Activated CD4-positive, alpha-beta T cell treated with anti-CD3 and anti-CD28 coated beads, Interleukin-2, amount 10 ng/mL, durations not matched to agents 24 days and 14 days (primary cell): ENCODE measurements at places on chromosomes 6 and 20. TPM values are rescaled to one million over a fixed set of nuclear protein-coding genes. Genes with fewer than 3 reads are reported as not detected.

GRCh38 chr20:21125072-21125848 is 622 bp upstream of the KIZ start:
- DNase-seq, result no peak
- H3K27me3 ChIP-seq, result peaks cover 6% of the 10 kb centered on the region
- peak overlapping the region; percentile 51 for H3K27ac ChIP-seq
- H3K4me1 ChIP-seq, result peaks cover 16% of the 10 kb centered on the region
- H3K4me3 ChIP-seq, result peak overlapping the region; percentile 91
- no peaks in the 10 kb centered on the region for H3K36me3 ChIP-seq

- peaks cover 17% of the 10 kb centered on the region for H3K4me1 ChIP-seq
- H3K27ac ChIP-seq, result no peak overlapping the region
- no peaks in the 10 kb centered on the region for H3K36me3 ChIP-seq
- no peak for DNase-seq
- no peaks in the 10 kb centered on the region for H3K27me3 ChIP-seq
Observed at GRCh38 chr6:42899871-42900270, 16.0 kb upstream of the PTCRA start.

- H3K27ac ChIP-seq, result no peak overlapping the region
- no peaks in the 10 kb centered on the region for H3K4me1 ChIP-seq
- no peak for DNase-seq
- H3K36me3 ChIP-seq, result no peaks in the 10 kb centered on the region
- no peak overlapping the region for H3K4me3 ChIP-seq
Observed at GRCh38 chr6:154469306-154469935, 41.1 kb downstream of the CNKSR3 start.

- H3K27me3 ChIP-seq, result peaks cover 41% of the 10 kb centered on the region
- DNase-seq, result no peak
- H3K4me3 ChIP-seq, result no peak overlapping the region
- H3K36me3 ChIP-seq, result no peaks in the 10 kb centered on the region
- H3K27ac ChIP-seq, result no peak overlapping the region
- no peaks in the 10 kb centered on the region for H3K4me1 ChIP-seq
Observed at GRCh38 chr6:150412221-150412620, 43.4 kb downstream of the IYD start.

DNA sequence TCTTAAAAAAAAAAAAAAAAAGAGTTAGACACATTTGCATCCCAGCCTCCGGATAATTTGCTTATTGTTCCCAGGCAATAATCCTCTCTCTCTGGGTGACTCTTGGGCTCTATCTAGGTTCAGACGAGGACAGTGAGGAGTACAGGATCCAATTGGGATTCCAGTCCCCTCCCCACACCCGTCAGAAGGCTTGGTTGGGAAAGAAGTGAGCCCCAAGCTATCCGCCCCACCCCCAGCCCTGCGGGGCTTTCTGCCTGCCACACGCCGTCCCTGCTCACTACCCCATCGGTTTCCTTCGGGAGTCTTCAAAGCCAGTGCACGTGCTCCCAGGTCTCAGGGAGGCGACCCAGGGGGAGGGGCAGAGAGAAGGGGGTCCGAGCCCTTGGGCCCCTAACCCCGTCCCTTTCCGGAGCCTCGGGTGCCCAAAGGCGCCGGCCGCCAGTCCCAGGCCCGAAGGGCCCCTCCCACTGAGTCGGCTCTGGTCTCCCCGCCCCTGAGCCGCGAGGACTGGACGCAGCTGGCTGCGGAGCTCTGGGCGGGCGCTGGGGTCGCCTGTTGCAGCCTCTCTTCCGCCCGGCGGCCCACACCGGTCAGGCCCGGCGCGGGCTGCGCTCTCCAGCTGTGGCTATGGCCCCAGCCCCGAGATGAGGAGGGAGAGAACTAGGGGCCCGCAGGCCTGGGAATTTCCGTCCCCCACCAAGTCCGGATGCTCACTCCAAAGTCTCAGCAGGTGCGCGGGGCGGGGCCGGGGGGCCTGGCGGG is 2.5 kb downstream of the MYMX start:
- DNase-seq, result peak; percentile 80
- H3K4me3 ChIP-seq, result peak overlapping the region; percentile 59
- no peaks in the 10 kb centered on the region for H3K36me3 ChIP-seq
- H3K27me3 ChIP-seq, result peaks cover 18% of the 10 kb centered on the region
- no peak overlapping the region for H3K27ac ChIP-seq

- no peaks in the 10 kb centered on the region for H3K4me1 ChIP-seq
- H3K27ac ChIP-seq, result no peak overlapping the region
- H3K4me3 ChIP-seq, result no peak overlapping the region
Observed at GRCh38 chr6:140623498-140623897, 1249.0 kb upstream of the CITED2 start.

GRCh38 chr6:120857422-120857821 is 476.9 kb downstream of the TBC1D32 start:
- no peaks in the 10 kb centered on the region for H3K36me3 ChIP-seq
- H3K4me3 ChIP-seq, result no peak overlapping the region
- H3K27me3 ChIP-seq, result no peaks in the 10 kb centered on the region
- DNase-seq, result no peak
- no peak overlapping the region for H3K27ac ChIP-seq

GRCh38 chr6:137877606-137878005 is 10.5 kb downstream of the TNFAIP3 start:
- peak overlapping the region; percentile 66 for H3K4me3 ChIP-seq
- H3K36me3 ChIP-seq, result peaks cover 96% of the 10 kb centered on the region
- no peak for DNase-seq
- H3K27me3 ChIP-seq, result no peaks in the 10 kb centered on the region

- H3K27ac ChIP-seq, result peak overlapping the region; percentile 94
- no peak overlapping the region for H3K4me3 ChIP-seq
- peaks cover 4% of the 10 kb centered on the region for H3K27me3 ChIP-seq
Observed at GRCh38 chr20:23148731-23149570, 62.8 kb upstream of the CD93 start.

DNA sequence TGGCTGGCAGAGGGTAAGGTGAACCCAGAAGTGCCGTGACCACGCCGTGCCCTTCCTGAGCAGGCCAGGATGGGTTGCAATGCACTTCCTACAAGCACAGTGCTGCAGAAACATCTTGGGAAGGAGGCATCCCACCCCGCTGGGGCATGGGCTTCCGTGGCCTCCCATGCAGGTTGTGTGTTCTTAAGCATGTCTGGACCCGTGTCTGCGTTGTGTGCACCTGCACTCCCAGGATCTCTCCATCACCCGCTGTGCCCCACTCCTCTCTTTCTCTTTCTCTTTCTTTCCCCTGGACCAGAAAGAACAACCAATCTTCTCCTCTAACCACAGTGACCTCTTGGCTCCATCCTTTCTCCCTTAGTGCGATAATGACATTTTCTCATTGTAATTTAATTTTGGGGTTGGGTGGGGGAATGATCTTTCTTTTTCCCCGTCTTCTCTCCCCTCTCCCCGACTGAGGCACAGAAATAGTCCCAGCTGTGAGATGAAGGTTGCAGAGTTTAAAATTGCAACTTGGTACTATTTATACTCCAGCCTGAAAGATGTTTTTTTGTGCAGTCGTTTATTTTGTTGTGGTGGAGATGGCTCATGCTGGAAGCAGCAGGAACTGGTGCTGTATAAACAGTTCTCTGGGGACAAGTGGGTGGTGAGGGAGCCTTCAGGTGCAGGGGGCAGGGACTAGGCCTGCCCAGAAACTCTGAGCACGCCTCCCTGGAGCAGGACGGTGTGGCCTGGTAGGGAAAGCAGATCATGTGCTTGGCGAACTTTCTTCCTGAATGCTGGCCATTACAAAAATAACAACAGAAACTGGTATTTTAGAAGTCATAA is 20.5 kb downstream of the BCAS4 start:
- peak overlapping the region; percentile 53 for H3K4me3 ChIP-seq
- peaks cover 8% of the 10 kb centered on the region for H3K36me3 ChIP-seq
- H3K27me3 ChIP-seq, result no peaks in the 10 kb centered on the region
- peak; percentile 62 for DNase-seq
- peaks cover 25% of the 10 kb centered on the region for H3K4me1 ChIP-seq

- no peaks in the 10 kb centered on the region for H3K36me3 ChIP-seq
- DNase-seq, result no peak
- H3K4me1 ChIP-seq, result peaks cover 11% of the 10 kb centered on the region
Observed at GRCh38 chr6:11650711-11651110, 113.2 kb downstream of the TMEM170B start.

- DNase-seq, result no peak
- H3K4me1 ChIP-seq, result no peaks in the 10 kb centered on the region
- peaks cover 2% of the 10 kb centered on the region for H3K27me3 ChIP-seq
- H3K27ac ChIP-seq, result no peak overlapping the region
Observed at GRCh38 chr20:57180954-57181353, 85.5 kb downstream of the BMP7 start.

DNA sequence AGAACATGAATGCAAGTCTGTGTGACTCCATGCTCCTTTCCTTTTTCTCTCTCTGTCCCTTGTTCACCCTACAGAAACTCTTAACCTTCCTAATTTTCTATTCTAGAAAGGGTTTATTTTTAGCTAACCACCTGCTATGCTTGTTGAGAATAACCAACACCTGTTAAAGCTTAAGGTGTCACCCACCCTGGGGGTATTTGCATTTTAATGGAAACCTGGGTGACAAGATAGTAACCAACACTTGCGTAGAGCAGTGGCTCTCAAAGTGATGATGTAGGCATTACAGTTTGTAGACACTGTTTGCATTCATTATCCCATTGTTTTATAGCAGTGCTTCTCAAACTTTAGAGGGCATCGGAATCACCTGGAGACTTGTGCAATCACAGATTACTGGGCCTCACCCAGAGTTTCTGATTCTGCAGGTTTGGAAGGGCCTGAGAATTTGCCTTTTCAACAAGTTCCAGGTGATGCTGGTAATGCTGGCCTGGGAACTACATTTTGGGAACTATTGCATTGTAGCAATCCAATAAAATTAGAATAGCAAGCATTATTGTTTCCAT is 114.4 kb upstream of the ARMC2 start:
- no peaks in the 10 kb centered on the region for H3K36me3 ChIP-seq
- H3K27me3 ChIP-seq, result peaks cover 6% of the 10 kb centered on the region
- DNase-seq, result no peak
- no peak overlapping the region for H3K4me3 ChIP-seq

DNA sequence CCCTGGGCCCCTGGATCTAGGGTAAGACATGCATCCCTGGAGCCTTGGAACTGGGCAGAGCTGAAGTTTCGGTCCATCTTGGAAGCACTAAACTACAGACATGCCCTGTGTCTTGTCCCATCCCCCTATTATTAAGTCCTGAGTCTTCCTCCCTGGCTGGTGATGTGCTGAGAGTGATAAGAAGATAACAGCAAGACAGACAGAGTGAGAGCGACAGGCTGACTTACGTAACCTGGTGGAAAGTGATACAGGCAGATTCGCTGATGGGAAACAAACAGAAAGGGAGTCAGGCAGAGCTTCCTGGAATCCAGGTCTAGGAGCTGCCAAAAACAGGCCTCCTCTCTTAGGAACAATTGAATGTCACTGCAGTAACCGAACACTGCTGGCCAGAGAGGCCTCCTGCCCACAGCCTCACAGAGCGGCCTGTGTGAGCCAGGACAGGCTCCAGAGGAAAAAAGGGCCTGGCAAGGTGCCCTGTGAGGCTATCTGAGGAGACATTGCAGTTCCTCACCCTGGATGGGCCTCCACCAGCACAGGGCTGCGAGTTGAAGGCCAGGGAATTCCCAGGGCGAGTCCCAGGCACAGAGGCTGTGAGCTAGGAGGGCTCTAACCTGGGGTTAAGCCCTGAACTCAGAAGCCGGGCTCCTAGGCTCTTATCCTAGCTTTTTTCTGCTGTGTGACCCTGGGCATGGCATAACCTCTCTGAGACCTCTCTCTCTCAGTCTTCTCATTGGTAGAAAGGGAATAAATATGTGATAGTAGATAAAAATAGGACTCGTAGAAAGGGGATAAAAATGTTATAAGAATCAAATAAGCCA is 34.2 kb upstream of the B4GALT5 start:
- no peak overlapping the region for H3K4me3 ChIP-seq
- DNase-seq, result no peak
- peaks cover 29% of the 10 kb centered on the region for H3K27me3 ChIP-seq
- peaks cover 10% of the 10 kb centered on the region for H3K4me1 ChIP-seq

DNA sequence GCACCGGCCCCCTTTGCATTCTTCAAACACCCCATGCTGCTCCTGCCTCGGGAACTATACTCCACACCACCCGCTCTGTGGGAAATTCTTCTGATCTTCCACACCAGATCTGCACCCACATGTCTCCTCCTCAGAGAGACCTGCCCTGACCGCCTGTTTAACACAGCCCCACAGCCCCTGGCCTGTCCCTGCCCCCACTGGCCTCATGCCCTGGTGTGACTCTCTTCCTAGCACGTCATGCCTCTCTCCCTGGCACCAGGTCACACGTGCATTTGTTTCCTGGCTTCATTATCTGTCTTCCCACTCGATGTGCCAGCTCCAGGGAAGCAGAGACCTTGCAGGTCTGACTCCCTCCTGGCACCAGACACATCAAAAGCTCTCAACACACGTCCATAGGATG is 79.6 kb downstream of the ANKRD60 start:
- H3K27me3 ChIP-seq, result peaks cover 24% of the 10 kb centered on the region
- H3K4me1 ChIP-seq, result no peaks in the 10 kb centered on the region
- H3K27ac ChIP-seq, result no peak overlapping the region

DNA sequence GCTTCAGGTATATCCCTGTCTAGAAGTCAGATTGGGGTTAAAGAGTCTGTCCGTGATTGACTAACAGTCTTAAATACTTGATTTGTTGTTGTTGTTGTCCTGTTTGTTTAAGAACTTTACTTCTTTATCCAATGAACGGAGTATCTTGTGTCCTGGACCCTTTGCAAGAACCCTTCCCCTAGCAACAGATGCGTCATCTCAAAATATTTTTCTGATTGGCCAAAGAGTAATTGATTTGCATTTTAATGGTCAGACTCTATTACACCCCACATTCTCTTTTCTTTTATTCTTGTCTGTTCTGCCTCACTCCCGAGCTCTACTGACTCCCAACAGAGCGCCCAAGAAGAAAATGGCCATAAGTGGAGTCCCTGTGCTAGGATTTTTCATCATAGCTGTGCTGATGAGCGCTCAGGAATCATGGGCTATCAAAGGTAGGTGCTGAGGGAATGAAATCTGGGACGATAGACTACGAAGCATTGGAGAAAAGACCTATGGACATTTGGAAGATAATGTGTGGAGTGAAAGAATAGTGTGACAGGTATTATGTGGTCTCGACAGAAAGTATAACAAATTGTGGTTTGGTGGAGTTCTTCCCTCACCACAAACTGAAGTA is at the start of gene HLA-DRA:
HLA-DRA (plus strand) TSS at position 286 of the 613 bp plus-strand sequence; CDS start at position 350, 64 bp downstream.
- no peaks in the 10 kb centered on the region for H3K36me3 ChIP-seq
- H3K4me3 ChIP-seq, result peak within 1 kb of the TSS; percentile 77
- peaks cover 15% of the 10 kb centered on the region for H3K4me1 ChIP-seq
- peak; percentile 88 for DNase-seq

DNA sequence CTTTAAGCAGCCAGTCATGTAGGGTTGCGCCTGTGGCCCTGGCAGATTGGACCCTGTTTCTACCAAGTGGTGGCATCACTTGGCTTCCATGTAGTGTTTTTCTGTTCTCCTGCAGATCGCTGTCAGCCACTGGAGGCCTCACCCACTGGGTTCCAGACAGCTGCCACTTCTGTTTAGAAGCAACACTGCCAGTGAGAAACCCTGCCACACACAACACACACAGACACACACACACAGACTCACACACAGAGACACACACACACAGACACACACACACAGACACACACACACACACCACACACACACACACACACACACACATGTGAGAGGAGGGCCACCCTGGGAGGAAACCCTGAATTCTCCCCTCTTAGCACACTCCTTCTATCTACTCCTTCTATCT is 51.8 kb downstream of the UTRN start:
- DNase-seq, result no peak
- no peaks in the 10 kb centered on the region for H3K27me3 ChIP-seq
- H3K4me3 ChIP-seq, result no peak overlapping the region
- H3K36me3 ChIP-seq, result no peaks in the 10 kb centered on the region
- no peak overlapping the region for H3K27ac ChIP-seq
- H3K4me1 ChIP-seq, result peaks cover 53% of the 10 kb centered on the region

The GGTLC1 gene
- not detected in 2 replicates for total RNA-seq

The PGC gene
- not detected in 2 replicates for total RNA-seq

The CRISP3 gene
- total RNA-seq, result not detected in 2 replicates

The SAMD3 gene
- total RNA-seq, result 2.1 and 2.5 TPM in 2 replicates

The RHAG gene
- not detected in 2 replicates for total RNA-seq

The AVP gene
- not detected in 2 replicates for total RNA-seq

The TMEM217 gene
- total RNA-seq, result 4.1 and 6.1 TPM in 2 replicates

The ZNF391 gene
- 0.70 and 0.92 TPM in 2 replicates for total RNA-seq
